ENCODE measurements at places on chromosomes 13 and 19.

GRCh38 chr19:1668486-1669270, 16.3 kb upstream of the TCF3 start:
- peak; percentile 76 for DNase-seq

DNA sequence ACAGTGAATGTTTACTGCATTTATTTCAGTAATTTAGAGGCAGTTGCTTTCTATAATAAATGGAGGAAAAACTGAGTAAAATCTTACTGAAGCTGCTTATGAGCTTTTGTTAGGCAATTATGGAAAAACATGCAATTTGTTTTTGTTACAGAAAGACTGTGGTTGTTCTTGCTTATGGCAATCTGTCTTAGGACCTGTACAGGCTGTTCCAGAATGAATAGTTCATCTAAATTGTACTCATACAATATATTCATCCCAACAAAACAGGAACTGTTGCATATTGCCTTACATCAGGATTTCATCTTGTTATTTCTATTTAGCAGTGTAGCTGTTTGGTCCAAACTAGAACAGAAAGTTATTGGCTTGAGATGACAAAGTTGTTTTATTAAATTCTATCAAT, 199.2 kb downstream of the NALCN start:
- no peak for DNase-seq

DNA sequence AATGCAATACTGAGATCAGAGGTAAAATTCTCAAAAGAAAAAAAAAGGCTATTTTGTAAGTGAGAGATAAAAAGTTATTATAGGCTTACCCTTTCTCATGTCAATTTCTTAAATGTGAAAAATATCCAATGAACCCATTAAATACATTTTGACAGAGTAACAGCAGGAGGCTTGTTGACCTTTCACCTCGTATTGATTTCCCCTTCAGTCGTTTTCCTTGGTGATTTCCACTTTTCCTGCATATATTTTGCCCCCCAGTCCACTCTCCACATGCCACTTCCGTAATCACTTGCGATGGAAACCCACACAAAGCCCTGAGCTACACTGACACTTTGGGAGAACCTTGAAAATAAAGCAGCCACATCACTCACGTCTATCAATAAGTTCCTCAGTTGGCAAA, 248.1 kb upstream of the OBI1 start:
- DNase-seq = no peak

- no peak for DNase-seq
These were observed 6.2 kb upstream of the SLC25A41 start for GRCh38 chr19:6439743-6440142.

DNA sequence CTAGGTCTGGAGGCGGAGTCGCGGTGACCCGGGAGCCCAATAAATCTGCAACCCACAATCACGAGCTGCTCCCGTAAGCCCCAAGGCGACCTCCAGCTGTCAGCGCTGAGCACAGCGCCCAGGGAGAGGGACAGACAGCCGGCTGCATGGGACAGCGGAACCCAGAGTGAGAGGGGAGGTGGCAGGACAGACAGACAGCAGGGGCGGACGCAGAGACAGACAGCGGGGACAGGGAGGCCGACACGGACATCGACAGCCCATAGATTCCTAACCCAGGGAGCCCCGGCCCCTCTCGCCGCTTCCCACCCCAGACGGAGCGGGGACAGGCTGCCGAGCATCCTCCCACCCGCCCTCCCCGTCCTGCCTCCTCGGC, at the start of gene SLC5A5:
TSS of gene SLC5A5 (plus strand) at position 68 of the 373 bp plus-strand sequence. CDS start 375 bp downstream, outside the sequence.
- peak; percentile 68 for DNase-seq

- DNase-seq = peak; percentile 91
These were observed 15.7 kb downstream of the PLIN3 start for GRCh38 chr19:4851551-4852290.

- no peak for DNase-seq
These were observed 161.4 kb downstream of the PTPRS start for GRCh38 chr19:5179256-5179655.

GRCh38 chr13:109779074-109779473, 7.3 kb downstream of the IRS2 start:
- DNase-seq = peak; percentile 82

DNA sequence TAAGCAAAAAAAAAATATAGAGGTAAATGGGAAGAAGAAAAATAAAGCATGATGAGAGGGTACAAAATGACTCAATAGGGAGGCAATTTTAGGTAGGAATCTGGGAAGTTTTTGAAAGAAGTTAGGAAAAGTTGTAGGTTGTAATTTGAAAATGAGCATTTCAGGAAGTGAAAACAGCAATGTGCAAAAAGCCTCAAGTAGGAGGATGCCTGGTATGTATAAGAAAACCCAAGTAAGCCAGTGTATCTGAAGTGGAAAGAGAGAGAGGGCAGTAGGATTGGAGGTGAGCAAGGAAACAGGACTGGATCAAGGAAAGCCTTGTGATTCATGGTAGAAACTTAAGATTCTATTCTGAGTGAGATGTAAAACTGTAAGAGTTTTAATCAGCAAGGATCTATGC, 121.6 kb upstream of the SPRY2 start:
- DNase-seq = no peak

GRCh38 chr13:30861836-30862467, 44.1 kb upstream of the MEDAG start:
- no peak for DNase-seq

DNA sequence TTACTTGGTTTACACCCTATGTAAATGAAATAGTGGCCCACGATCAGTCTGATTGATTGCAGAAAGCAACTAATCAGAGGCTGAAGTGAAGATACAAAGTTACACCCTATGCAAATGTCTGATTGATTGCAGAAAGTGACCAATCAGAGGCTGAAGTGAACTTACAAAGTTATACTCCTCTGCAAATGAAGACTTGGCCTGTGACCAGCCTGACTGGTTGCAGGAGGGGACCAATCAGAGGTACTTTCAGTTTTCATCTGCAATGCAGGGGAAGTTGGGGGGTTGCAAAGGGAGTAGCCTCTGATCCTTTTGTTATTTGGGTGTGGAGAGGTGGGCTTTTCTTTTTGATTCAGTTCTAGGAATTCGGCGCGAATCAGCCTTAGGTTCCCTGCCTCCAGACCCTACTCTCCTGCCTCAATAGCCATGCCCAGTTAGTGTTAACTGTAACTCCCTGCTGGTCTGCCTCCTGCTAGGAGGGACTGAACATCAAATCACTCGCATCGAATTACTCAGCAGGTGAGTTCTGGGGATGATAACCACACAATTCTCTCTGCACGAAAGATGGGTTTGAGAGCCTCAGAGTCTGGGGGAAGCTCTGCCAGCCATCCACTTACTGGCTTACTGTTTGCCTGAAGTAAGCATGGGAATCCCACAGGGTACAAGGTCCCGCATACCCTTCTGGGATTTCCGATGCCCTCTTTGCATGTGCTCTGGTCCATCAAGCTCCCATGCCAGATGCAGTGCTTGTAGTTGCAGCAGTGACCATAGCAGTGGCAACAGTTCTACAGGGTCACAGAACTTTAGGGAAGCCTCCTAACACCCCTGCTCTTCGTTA, 7.5 kb downstream of the ARL11 start:
- no peak for DNase-seq

- DNase-seq = no peak
These were observed 822 bp upstream of the ZBTB7A start for GRCh38 chr19:4067396-4068046.

DNA sequence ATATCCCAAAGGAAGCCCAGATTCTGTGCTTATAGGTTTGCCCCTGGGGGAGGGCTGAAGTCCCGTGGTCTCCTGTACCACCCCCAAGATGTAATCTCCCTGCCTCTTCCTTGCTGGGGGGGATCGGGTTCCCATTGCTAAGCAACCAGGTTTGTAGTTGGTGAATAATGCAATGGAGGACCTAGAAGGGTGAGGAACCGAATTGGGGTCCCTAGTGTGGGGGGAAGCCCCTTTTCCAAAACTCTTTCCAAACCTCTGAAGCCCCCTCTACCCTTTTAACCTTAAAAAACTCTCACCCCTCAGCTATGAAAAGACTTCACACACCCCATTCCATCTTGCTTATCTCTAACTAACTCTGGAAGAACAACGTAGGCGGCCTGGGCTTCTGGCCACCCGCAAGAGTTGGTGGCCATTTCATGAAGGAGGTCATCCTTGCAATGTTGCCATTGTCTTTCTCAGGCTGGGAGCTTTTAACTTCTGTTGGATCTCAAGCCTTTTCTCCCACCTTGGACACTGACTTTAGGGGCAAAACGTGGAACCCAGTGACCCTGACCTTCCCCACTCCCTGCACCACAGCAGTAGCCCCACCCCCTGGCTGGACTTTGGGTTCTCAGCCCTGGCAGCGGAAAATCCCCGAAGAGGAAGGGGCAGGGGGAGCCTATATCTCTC, 661 bp downstream of the PALM3 start:
- no peak for DNase-seq

- no peak for DNase-seq
These were observed 6.8 kb upstream of the ZNF229 start for GRCh38 chr19:44455100-44455499.

GRCh38 chr13:113876346-113877148, 12.7 kb upstream of the GAS6 start:
- no peak for DNase-seq

DNA sequence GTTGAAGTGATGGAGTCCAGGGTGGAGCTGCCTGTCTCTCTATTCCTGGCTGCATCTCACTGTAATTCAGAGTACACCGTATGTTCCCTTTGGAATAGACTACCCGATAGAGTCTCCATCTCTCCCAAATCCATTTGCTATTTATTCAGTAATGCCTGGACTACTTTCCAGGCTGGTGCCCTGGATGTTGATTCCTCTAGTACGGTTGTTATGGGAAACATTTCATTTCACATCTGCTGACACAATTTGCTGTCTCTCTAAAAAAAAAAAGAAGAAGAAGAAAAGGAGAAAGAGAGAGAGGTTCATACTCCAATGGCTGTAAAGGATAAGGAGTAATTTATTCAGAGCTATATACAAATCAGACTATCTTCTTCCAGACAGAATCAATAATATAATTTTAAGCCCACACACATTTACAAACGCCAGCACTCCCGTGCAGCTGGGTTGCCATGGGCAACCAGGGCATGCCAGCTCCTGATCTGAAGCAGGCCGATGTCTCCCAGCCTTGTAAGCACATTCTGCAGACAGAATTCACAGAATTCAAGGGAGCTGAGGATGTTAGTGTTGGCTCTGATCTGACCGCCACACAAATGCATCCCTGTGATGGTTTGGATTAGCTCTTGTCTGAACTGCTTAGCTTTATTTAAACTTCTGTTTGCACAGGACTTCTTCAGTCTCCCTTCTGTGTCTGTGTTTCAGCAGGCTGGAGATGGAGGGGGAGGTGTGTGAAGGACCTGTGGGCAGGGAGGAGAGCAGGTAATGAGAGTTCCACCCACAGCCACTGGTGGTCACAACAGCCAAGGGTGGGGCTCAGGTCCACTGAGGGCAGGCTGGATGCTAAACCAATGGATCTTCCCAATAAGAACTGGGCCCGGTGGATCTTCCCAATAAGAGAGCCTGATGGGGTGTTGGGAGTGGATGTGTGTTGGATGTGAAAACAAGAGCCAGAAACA, 66.0 kb downstream of the TEX26 start:
- no peak for DNase-seq

- DNase-seq = peak; percentile 95
These were observed 34.2 kb upstream of the TMEM255B start for GRCh38 chr13:113724780-113725315.

GRCh38 chr19:33130433-33130832, 1.5 kb upstream of the WDR88 start:
- DNase-seq = no peak

DNA sequence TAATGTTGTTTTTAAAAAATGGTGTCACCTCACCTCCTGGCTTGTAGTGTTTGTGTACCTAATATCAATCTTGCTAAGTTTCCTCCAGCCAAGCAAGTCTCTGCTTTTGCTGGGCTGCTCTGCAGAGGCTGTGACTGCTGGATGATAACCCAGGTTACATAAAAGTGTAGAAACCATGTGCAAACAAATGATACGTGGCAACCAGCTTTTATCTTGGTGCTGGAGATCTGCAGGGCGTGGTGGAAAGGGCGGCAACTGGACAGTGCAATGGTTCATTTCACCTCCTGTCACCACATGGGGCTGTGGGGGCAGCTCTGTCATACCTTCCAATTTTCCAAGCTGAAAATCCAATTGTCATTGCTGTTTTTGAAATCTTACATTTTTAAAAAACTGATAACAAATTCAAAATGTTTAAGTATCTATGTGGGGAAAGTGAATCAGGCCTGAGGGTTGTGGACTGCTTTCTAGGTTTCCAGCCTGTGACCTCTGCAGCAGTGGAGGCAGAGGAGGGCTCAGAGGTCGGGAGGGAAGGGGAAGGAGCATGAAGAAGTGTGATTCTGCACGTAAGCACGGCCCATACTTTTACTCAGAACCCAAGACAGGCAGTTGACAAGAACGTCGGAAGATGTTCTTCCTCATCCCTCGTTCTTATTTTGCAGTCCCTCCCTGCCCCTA, 9.7 kb downstream of the GPR42 start:
- DNase-seq = no peak
